Activated naive CD4-positive, alpha-beta T cell treated with Interleukin-2 at 50 U/mL for 16 hours (primary cell): ENCODE measurements at places on chromosomes 5 and 9.

DNA sequence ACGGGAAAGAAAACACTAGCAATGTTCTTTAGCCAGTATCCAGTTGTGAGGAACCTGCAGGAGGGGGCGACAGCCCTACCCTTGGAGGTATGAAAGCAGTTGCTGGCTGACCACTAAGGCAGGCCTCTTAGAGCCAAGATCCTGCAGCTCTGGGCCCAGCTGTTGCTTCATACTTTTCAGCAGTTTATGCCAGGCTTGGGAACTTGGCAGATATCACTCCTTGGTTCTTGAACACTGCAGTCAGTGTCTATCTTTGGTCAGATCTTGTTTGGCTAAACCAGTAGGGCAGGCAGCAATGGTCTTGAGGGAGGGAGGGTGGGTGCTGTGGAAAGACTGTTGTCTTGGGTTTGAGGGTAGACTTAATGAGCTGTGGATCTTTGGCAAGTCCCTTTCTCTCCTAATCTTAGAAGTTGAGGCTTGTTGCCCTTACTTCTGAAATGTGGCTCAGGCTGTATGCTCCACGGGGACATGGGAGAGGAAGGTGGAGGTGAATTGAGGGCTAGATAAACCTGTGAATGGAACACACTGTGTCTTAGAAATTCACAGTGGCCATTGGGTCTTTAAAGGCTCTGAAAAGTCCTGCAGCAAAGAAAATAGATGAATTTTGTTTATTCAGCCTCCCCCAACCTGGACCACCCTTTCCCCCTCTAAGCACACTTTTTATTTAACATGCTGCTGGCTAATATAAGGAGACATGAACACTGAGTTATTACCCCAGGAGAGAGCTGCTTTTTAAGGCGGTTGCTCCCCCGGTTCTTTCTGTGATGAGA is 37.5 kb downstream of the ZNF618 start:
- DNase-seq, result no peak

DNA sequence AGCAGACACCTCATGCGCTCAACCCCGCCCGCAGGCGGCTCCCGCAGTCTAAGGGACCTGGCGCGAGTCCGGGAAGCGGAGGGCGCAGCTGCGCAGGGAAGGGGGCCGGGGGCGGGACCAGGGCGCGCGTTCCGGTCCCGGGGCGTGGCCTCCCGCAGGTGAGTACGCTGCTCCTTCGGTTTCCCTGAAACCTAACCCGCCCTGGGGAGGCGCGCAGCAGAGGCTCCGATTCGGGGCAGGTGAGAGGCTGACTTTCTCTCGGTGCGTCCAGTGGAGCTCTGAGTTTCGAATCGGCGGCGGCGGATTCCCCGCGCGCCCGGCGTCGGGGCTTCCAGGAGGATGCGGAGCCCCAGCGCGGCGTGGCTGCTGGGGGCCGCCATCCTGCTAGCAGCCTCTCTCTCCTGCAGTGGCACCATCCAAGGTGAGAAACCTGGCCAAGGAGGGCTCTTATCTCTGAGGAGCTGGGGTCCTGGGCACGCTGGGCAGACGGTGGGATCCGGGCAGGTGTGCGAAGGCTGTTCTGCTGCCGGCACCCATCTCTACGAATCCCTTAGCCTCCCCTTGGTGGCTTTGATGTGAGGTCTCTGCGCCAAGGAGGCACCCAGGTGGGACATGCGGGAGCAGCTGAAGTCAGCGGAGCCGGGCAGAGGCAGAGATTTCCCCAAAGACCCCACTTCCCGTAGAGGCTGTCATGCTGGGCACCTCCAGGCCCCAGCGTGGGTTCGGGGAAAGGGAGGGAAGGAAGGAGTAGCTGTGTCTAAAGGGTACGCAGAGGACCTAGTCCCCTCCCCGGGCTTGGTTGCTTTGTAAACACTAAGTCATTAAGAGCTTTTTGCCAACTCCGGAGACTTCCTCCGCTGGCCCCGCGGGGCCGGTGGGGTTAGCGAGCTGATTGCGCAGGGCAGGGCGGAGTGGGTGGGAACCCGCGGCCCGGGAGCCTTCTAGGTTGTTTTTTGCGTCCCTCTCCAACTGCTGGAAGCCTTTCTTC is at the start of gene F2RL1:
TSS of gene F2RL1 (plus strand) at position 187 of the 988 bp plus-strand sequence. CDS start at position 340, 153 bp downstream.
- peak; percentile 58 for DNase-seq

- DNase-seq, result no peak
Observed at GRCh38 chr9:4830699-4831098, 38.0 kb downstream of the RCL1 start.

DNA sequence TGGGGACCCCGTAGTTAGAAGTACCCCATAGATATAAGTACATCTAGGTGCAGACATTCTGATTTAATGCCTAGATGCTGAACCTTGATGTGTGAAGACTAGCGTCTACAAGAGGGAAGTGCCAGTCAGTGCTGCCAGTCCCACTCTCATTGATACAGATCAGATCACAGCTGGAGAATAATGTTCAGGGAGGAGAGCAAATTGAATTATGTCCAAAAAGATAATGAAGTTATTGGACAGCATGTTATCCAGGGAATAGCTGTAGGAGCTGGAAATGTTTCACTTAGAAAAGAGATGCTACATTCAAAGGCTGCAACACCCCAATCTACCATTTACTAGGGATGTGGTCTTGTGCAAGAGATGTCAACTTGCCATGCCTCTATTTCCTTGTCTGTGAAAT is 15.9 kb upstream of the RNF183 start:
- no peak for DNase-seq

GRCh38 chr9:119802133-119802532 is 432.9 kb upstream of the BRINP1 start:
- no peak for DNase-seq

DNA sequence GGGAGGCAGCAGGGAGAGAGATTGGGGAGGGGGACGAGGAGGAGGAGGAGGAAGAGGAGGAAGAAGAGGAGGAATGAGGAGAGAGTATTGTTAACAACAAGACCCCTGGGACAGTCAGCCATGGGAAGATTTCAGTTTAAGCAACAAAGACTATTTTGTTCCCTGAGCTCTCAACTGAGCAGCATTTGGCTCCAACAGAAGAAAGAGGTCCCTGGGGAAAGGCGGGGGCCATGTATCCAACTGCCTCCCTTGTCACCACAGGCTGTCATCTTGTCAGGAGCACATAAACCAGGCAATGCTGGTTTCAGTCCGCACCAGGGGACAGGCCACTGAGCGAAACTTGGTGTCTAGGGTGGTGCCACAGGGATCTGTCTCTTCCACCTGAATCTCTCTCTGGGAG is 316.1 kb downstream of the TLE1 start:
- no peak for DNase-seq

- no peak for DNase-seq
Observed at GRCh38 chr5:163306421-163306820, 131.0 kb upstream of the CCNG1 start.

- no peak for DNase-seq
Observed at GRCh38 chr5:67047160-67047559, 149.4 kb downstream of the CD180 start.

- no peak for DNase-seq
Observed at GRCh38 chr9:90659650-90660364, 17.2 kb upstream of the DIRAS2 start.

DNA sequence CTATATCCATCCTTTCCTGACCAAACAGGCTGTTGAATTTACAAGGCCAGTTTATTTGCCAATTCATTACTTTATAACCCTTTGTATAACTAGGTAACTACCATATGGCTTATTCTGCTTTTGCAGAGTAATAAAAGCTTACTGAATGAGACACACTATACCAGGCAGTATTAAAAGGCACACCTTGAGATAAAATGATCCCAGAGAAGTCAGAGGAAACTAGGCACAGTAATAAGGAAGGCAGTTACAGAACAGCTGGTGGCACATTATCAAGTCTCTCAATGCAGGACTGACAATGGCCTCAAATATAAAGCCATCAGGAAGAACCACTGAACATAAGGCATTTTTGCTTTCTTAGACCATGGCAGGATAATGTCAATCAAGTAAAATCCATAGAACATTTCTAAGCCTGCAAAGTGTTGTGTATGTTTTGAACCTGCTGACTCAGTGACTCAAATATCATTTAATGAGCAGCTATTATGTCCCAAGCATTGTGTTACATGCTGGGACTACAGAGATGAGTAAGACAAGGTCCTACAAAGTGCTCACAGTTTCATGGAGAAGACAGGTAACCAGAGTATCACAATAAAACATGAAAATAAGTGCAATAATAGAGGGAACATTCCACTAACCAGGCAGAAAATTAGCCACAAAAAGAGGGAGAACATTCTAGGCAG is 52.5 kb downstream of the OXCT1 start:
- DNase-seq, result no peak

DNA sequence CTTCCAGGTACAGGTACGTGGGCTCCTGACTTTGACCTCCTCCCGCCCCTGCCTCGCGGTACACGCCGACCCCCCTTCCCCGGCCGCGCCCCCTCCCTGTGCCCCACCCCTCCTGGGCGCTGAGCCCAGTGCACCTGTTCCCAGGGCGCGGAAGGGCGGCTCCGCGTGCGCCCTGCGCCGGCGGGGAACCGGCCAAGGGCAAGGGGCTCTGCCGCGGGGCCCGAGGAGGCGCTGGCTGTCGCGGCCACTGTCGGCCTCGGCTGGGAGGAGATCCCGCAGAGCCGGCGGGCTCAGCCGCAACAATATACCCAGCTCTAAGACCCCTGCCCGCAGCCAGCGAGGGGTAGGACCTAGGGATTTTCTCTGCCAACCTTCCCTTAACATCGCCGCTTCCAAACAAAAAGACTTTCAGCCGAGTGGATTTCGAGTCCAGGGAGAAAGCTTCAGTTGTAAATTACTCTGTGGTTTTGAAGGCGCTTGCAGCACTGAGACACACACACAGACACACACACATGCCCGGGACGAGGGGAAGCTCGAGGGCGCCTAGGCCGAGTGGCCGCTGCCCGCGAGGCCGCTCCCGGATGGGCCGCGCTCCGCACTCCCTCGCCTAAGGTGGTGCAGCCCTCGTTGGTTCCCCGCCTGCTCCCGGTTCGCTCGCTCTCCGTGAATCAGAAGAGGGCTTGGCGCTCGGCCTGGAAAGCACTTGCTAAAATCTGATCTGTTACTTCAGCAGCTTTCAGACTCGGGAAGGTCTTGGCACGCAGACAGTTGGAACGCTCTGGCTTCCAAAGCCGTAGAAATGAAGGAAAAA is 1.2 kb downstream of the FGF18 start:
- DNase-seq, result no peak

- DNase-seq, result no peak
Observed at GRCh38 chr5:157335534-157336422, 69.9 kb downstream of the CYFIP2 start.
